HAP-1 (cell line): ENCODE measurements at places on chromosomes 11 and 22.

GRCh38 chr11:132718711-132719671, 813.3 kb downstream of the OPCML start:
- no peak for DNase-seq

- no peak for DNase-seq
Observed at GRCh38 chr11:79358258-79358657, 82.6 kb downstream of the TENM4 start.

DNA sequence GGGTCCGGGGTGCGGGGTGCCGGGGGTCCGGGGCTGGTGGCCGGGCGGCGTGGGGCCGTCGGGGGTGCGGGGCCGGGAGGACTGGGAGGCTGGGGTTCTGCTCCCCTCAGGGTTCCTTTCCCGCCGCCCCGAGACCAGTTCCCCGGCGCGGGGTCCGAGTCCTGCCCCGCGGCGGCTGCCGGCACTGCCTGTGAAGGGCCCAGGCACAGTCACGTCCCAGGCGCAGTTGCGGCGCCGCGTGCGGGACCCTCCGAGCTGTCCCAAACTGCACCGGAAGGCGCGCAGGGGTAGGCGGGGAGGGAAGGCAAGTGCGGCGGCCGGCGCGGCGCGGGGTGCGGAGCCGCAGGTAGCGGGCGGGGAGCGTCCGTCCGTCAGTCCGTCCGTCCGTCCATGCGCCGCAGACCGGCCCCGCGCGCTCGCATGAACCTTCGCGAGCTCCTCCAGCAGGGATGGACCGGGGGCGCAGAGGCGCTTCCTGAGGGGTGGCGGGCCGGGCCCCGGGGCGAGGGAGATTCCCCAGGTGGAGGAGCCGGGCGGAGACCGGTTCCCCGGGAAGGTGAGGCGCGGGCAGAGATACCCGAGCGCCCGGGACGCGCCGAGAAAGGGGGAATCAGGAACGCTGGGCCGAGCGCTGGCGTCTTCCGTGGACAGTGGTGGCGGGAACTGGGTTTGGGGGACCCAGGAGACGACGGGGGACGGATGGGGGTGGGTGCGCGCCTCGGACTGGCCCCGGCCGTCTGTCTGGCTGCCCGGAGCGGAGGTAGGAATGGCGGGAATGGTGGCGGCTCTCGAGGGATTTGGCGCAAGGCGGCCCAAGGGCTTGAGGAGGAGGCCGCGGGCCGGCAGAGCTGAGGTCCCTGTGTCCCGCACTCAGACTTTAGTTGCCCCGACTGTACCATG, 3.1 kb upstream of the ADORA2A start:
- DNase-seq: no peak

DNA sequence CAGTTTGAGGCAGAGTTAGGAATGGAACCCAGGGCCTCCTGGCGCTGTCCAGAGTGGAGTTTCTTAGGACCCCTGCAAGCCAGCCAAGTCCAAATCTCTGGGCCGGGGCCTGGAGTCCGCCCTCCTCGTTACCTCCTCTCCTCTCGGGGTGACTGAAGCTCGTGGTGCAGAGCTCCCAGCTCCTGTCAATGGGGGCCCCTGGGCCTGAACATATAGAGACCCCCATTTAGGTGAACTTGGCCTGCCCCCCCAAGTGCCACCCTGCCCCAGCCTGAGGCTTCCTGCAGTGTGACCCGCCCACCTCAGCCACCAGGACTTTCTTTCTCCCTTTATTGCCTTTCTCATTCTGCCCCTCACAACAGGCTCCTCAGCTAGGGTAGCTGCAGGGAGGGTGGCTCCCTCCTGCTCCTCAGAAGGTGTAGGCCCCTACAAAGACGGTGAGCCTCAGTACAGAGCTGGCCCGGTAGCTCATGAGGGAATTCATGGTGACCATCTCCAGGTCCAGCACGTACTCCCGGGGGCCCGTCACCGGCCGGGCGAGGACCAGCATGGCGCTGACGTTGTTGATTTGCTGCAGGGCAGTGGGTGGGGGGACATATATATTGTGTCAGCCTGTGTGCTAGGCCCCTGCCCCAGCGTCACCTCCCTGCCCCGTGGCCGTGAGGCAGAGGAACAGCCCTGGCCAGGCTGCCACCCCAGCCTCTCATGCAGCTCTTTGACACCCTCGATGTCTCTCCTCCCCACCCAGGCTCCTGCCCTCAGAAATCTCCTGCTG, 5.9 kb downstream of the EFEMP2 start:
- no peak for DNase-seq

DNA sequence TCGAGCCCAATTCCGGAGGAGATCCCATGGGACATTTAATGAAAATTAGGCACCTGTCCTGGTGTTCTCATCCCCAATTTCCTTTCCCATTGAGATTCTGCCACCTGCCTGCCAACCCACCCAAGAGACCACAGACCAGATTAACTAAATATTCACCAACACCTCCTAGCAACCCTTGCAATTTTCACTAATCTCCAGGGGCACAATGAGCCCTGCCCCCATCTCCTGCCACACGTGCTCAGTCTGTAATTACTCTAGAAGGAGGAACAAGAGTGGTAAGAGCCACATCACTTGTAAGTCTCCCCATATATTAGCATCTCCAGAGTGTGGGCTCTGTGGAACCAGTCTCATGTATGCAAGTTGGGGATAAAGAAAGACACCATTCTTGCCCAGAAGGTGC, 38.0 kb downstream of the IL18BP start:
- DNase-seq: no peak

DNA sequence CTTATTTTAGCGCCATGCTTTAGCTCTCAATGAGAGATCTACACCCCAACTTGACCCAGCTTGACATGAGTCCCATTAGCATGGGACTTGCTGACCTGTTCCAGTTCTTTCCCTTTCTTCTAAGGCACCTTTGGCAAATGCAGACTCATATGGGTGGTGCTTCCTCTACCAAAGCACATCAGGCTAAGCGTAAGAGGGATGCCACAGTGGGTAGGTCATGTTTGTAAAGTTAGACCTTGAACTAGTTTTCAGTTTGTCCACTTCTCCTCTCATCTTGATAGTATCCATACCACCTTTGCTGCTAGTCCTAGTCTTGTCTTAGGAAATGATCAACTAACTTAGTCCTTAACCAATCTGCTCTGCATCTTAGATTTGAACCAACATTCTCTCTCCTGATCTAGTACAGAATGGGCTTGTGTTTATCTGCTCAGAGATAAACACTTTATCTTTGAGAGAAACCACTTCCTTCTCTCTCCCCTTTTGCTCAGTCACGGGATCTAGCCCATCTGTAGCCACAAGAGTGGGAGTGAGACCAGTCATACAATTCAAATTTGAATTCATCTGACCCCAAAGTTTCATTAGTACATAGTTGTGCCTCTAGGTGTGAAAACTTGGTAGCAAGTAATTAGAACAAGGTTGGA, 72.1 kb upstream of the CD44 start:
- no peak for DNase-seq

- no peak for DNase-seq
Observed at GRCh38 chr11:75194147-75194546, 43.2 kb downstream of the SLCO2B1 start.

DNA sequence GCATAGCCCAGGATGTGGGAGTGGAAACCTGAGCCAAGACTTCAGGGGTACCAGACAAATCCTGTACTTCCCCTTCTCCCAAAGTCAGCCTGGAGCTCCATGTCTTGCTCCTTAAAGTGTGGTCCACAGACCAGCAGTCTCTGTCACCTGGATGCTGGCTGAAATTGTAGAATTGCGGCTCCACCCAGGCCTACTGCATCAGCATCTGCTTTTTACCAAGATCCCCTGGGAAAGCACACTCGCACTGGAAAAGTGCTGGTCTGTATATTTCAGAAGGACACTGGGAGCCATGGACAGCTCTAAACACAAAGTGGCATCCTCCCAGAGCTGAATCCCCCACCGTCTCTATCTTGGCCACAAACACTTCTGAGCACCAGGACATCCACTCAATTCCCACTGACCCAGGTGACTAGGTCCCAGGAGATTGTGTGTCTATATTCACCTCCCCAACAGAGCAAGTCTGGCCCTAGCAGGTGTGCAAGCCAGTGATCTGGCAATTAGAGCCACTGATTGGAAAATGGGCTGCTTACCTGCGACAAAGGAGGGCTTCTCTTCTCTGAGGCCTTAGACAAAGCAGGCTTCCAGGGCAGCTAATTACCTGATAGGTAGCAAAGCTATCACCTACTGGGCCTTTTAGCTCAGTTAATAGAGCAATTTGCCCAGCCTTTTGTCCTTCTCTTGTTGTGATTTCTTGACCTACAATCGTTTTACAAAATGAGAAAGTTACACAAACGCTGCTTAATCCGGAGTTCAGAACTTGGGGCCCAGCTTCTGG, 443.3 kb downstream of the MN1 start:
- DNase-seq: no peak

GRCh38 chr22:27797520-27798391, 3.8 kb downstream of the MN1 start:
- no peak for DNase-seq

DNA sequence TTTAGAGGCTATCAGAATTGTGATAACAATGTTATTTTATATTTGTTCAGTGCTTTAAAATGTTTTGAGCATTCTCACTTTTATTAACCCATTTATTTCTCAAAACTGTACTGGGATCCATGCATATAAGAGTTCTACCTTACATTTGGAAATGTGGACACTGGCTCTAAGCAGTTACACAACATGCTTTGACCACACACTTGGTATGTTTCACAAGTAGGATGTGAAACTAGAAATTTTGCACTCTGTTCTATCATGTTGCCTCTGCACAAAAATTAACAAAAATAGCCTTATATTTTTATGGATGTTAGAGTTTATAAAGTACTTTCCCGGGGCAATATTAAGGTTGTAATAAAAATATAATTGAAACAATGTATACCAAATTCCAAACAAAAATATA, 126.9 kb upstream of the CHORDC1 start:
- no peak for DNase-seq

DNA sequence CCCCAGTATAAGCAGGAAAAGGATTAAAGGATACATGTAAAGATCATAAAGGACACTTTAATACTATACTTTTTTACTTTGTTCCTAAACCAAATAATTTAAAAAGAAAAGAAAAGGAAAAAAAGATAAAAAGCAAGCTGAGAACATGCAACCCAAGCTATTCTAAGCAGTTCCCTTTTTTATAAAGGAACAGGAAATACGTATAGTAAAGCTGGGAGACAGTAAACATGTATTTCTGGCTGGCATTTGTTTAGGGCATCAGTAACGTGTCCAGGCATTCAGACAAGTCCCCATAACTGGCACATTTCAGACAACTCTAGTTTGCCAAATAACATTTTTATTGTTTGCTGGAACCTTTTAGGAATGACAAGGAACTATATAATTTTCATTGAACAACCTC, 24.9 kb downstream of the BCO2 start:
- no peak for DNase-seq

- DNase-seq: no peak
Observed at GRCh38 chr11:70038034-70038834, 39.9 kb upstream of the ANO1 start.

DNA sequence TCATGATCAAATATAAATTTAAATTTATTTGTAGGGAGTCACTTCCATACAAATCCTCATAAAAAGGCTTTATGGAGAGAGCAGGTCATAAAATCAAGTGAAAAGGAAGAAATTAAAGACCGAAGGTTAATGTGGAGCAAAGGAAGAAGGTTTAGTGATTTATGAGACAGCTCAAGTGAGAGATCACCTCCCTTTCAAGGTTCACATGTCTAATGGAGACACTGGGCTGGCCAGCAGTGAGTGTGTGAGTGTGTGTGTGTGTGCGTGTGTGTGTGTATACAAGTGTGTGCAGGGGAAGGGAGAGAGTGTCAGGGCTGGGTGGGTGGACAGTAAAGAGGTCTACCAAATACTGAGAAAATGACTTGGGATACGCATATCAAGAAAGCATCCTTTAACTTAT, 251.2 kb downstream of the FAT3 start:
- no peak for DNase-seq

GRCh38 chr22:27064386-27064785, 407.0 kb downstream of the MIAT start:
- no peak for DNase-seq

DNA sequence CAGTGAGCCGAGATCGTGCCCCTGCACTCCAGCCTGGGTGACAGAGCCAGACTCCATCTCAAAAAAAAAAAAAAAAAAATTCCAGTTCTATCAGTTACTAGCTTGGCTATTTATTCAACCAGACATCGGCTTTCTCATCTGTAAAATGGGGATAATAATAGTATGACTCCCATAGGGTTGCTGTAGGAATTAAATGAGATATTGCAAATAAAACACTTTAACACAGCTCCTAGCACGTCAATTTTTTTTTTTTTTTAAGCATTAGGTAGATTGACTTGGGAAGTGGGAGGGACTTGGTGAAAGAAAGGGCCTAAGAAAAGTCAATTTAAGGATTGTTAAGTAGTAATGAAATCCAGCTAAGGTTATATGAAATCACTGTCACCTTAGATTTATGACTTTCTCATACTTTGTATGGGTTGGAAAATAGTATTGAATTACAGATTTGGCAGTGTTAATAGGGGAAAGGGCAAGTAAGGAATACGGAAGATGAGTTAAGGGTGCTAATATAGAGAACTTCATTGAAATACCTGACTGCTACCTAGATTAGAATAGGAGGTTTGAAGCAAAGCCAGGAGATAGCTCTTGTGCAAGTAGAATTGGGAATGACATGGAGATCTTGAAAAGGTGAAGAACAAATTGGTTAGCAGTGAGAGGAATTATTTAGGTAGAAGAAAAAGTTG, 28.8 kb downstream of the BIRC2 start:
- DNase-seq: no peak

DNA sequence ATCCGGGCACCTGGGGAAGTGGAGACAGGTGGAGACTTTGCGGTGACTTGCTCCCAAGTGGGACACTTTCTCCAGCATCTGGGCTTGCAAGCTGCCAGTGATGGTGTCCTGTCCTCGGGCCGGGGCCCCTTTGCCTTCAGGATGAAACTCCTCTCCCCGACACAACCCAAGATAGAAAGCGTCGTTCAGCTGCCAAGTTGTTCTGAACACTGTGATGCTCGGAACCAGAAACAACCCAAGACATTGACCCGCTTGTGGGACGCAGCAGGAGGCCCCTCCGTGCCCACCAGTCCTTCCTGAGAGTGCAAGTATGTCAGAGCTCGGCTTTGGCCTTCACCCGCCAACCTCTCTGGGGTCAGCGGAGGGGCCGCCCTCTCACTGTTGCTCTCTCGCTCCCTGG, 31.3 kb downstream of the LINC01488 start:
- DNase-seq: no peak
